ENCODE measurements at places on chromosomes 5 and 9.

GRCh38 chr9:109063760-109064159 lies 50.5 kb upstream of the CTNNAL1 start:
- DNase-seq = peak; percentile 94

DNA sequence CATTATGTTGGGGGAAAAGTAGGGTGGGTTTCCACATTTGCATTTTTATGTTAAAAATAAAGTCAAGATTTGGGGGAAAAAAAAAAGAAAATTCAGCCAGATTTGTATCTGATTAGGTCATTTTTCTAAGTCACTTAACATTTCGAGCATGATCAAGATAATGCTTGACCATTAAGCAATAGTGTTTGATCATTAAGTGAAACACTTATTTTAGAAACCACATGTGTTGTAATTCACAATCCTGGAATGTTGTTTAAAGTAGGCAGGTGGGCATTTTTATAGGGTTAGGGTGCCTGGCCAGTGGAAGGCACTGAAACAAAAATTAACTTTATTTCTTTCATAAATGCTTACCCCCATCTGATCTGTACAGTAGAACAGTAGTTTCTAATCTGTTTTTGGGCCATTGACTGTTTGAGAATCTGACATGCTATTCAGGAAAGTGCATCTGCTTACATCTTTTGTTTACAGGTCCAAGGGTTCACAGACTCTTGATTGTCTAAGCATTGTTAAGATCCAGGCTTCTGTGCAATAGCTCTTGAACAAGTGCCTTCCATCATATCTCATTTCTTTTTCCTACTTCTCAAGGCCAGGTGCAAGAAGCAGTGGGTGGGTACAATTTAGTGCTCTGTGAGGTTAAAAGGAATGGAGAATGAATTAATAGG lies 9.1 kb downstream of the ZCCHC9 start:
- DNase-seq = peak; percentile 98

DNA sequence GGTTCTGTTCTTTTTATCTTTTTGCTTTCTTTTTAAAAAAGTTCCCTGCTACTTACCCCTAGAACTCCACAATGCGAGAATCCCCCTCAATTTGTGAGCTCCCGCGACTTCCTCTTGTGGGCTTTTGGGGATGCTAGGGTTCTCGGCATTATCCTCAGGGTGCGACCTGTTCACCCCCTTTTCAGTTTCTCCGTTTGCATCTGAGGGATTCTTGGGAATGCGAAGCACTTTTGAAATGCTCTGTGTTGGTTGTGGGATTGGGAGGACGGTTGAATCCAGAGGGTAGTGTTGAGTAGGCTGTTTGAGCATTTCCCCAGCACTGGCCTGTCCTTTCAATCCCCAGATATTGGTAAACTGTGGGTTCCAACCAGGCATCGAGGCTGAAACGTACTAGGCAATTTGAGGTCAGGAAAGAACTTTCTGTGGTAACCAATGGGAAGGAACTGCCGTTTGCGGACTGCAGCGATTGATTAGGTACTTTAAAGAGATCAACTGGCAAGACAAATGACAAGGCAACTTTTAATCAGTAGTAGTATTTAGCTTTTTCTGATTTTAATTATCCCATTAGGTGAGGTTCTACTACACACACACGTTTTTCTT lies 415 bp downstream of the XRCC4 start:
- DNase-seq = no peak

GRCh38 chr5:140111011-140111858 lies 2.7 kb upstream of the PURA start:
- no peak for DNase-seq

- no peak for DNase-seq
Measured at GRCh38 chr5:129853588-129853987, 50.7 kb upstream of the CHSY3 start.

GRCh38 chr5:174553556-174553955 lies 170.8 kb upstream of the MSX2 start:
- DNase-seq = no peak

DNA sequence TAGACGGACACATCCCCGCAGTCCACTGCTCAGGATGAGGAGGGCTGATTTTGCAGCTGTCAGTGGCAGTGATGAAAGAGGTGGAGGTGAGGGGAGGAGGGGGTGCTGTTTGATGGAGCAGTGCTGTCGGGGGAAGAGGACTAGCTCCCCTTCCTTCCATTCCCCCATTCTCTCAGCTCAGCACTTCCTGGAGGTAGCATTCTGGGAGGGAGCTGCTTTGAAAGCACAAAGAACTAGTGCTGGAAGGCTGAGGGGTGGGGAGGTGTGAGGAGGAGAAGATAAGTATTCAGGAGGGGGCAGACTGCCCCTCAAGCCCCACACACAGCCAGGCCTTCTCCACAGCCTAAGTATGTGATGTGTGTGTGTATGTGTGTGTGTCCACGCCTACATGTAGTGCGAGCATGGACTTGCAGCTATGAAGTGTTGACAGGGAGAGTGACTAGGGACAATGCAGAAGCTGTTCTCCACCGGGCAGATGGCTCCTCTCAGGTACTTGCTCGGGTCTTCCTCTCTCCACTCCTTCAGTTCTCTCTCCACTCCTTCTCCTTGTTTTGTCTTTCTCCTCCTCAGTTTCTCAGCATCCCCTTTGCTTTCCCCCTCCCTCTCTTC lies 65.5 kb upstream of the HSPA9 start:
- DNase-seq = peak; percentile 16

- no peak for DNase-seq
Measured at GRCh38 chr9:99399474-99399873, 177.4 kb downstream of the SEC61B start.

DNA sequence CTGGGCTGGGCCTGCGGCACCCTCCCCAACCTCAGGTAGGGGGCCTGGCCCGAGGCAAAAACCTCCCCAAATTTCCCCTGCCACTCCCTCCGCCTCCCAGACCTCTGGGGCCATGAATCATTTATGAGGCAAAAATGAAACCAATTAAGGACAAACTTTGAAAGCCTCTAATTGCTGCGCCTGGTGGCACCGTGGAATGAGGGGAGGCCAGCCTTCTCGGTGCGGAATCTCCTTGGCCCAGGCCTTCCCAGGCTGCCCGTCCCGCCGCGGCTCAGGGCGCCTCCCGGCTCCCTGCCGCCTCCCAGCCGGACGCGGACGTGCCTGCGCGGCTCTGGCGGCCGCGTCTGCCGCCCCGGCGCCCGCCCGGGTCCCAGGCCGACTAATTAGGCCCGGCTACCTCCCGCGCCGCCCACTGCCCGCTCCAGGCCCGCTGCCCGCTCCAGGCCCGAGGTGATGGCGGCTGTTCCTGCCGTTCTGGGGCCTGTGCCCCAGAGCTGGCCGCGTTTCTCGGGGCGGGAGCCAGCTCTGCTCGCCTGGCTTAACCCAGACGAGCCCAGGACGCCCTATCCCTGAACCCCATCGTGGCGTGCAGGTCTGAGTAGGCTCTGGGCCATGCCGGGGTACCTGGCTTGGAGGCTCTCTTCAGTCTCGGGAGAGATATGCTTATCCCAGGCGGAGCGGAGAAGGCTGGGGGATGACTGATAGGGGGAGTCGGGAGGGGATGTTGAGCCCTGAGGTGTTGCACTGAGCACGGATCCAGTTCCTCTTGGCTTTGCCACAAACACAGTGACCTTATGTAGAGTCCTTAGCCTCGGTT lies 20.1 kb downstream of the CXXC5 start:
- DNase-seq = no peak

GRCh38 chr5:32098890-32099310 lies 75.2 kb downstream of the GOLPH3 start:
- no peak for DNase-seq

DNA sequence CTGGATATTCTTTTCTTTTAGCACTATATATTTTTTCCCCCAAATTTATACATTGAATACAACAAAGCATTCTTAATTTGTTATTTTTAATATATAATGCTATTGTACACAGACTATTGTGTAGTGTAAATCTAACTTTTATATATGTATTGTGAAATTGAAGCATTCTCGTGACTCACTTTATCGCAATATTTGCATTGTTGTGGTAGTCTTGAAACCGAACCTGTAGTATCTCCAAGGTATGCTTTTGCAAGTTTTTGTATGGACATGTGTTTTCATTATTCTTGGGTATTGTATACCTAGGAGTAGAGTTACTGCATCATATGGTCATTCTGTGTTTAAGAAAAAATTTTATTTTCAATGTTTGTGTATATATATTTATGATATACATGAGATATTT lies 49.6 kb downstream of the NSD1 start:
- no peak for DNase-seq

- no peak for DNase-seq
Measured at GRCh38 chr9:78406146-78406545, 109.2 kb downstream of the PSAT1 start.

- DNase-seq = no peak
Measured at GRCh38 chr5:20609126-20609525, 621.1 kb upstream of the CDH18 start.

Measured in DMS79 treated with DMSO at 0.1 percent for 48 hours (cell line).